ENCODE measurements at places on chromosomes 1 and 21. TPM values are rescaled to one million over a fixed set of nuclear protein-coding genes. Genes with fewer than 3 reads are reported as not detected.

DNA sequence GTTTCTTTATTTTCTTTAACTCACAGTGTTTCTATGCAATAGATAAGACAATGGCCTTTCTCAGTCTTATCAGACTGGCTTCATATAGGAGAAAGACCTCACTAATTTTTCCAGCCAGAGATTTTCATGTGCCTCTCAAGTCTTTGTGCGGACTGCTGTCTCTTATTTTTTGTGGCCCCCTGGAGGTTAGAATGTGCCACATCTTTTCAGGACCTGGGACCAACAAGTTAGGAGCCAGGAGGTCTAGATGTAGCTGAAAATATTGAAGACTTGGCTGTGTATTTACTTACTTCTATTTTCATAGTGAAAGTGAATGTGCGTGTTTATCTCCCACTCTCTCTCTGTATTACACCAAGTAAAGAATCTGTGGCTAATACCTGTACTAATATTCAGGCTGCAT is 42.1 kb upstream of the CFHR3 start:
- no peak for DNase-seq

GRCh38 chr1:49060766-49061165 is 284.1 kb upstream of the BEND5 start:
- peak; percentile 33 for DNase-seq

DNA sequence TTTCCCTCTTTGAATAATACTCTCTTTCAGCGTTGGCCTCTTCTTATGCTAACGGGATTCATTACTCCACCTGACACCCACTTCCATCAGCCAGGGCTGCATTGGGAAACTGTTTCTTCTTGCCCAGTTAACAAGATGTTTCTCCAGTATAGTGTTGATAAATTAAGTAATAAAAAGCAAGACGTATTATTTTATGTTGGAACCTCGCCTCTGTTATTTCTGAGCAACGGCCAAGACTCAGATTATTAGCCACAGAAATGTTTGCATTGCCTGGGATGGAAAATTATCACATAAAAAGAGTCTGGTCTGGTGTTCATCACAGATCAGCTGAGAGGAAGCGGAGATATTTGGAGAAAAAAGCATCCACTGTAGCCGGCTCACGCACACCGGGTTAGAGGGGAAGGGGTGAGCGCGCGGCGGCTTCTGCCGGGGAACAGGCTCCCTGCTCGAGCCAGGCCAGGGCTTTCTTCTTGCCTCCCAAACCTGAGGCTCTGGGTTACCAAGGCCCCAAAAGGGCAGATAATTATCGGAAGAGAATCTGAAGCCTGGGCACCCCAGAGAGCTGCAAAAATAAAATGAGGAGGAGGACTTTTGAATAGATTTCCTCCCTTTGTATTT is 189.5 kb downstream of the PRDM16 start:
- no peak for DNase-seq

- no peak for DNase-seq
These were observed 47.2 kb upstream of the ECE1 start for GRCh38 chr1:21337454-21337927.

DNA sequence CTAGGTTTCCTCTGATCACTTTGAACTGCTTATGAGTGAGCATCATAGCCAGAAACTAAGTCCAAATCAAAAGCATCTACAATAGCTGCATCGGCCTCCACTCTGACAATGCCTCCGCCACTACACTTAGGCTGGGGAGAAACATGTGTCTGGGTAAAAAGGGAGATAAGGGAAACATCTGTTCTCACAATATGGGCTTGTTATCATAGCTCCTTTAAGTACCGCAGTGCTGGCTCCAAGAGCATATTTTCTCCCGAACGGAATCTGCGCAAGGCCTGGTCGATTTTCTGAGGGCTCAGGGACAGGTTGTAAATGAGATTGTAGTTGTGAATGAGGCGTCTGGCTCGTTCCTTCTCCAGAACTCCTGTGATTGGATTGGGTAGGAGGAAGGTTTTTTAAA is 63.9 kb upstream of the CYP2J2 start:
- peak; percentile 65 for DNase-seq

DNA sequence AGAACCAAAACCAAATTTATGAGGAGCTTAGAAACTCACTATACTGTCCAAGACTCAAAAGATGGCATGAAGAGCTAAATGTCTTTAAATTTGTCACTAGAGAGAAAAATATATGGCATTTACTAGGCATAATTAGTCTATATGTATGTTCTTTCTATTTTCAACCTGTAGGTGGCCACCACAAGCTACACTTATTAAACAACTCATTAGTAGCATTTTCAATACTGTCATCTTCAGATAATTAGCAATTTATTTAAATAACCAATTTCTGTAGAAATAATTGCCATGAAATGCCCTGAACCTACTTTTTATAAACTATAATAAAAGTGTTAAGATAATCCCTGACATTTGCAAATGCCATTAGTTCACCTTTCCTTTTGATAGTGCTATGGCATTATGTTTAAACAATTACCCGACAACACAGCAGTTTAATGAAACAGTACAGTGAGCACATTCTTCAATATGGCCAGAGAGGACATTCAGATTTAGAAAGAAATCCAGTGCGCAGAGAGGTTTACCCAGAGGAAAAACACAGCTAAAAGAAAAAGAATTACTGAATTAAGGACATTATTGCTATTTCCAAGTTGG is 522.5 kb downstream of the PTBP2 start:
- no peak for DNase-seq

GRCh38 chr1:195071461-195071860 is 1536.8 kb downstream of the KCNT2 start:
- DNase-seq, result no peak

Gene CD1E
- 2.7 TPM for total RNA-seq

Gene COL24A1
- 5.6 TPM for total RNA-seq
